ENCODE measurements at places on chromosomes 3 and 15.

GRCh38 chr3:59290358-59290757 lies 240.5 kb upstream of the CFAP20DC start:
- no peak for DNase-seq

- DNase-seq: no peak
Observed at GRCh38 chr3:18046131-18046915, 303.9 kb upstream of the TBC1D5 start.

- DNase-seq: no peak
Observed at GRCh38 chr15:96345560-96346399, 15.3 kb downstream of the NR2F2 start.

GRCh38 chr3:160629491-160629890 lies 47.5 kb upstream of the ARL14 start:
- DNase-seq: no peak

GRCh38 chr3:172965256-172965655 lies 175.8 kb downstream of the SPATA16 start:
- no peak for DNase-seq

- no peak for DNase-seq
Observed at GRCh38 chr15:47541562-47541961, 175.7 kb upstream of the SEMA6D start.

DNA sequence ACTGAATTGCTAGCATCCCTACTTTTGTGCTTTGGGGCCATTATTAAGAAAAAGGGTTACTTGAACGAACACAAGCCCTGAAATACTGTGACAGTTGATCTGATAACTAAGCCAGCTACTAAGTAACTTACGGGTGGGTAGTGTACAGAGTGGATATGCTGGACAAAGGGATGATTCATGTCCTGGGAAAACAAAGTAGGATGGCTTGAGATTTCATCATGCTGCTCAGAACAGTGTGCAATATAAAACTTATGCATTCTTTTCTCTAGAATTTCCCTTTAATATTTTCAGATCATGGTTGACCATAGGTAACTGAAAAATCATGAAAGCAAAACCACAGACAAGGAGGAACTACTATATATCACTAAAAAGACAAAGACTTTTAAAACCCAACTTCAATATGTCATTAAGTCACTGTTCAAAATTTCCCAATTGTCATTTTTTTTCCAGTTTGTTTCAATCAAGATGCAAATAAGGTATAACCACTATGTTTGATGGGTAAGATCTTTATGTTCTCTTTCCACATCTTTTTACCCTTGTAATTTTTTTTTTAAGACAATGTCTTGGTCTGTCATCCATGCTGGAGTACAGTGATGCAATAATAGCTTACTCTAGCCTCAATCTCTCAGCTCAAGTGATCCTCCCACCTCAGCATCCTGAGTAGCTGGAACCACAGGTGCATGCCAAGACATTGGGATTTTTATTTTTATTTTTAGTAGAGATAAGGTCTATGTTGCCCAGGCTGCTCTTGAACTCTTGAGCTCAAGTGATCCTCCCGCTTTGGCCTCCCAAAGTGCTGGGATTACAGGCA lies 67.7 kb downstream of the IFT80 start:
- no peak for DNase-seq

- DNase-seq: no peak
Observed at GRCh38 chr15:48754011-48754410, 56.9 kb downstream of the CEP152 start.

DNA sequence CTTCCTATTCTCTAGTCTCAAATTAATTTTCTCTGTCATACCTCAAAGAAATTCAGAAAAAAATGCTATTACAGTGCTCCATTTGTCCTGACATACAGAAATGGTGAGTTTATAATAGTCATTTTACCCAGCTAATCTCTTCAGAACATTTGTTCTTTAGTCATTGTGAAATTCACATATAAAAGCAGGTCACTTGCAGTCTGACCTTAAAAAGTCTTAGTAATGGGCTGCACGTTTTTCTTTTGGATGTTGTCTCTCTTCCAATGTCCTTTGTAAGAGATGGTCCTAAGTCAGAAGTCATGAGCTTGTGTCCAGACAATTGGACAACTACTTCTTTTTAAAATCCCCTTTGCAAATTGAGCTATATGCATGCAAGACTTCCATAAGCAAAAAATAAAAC lies 17.0 kb upstream of the IL1RAP start:
- no peak for DNase-seq

DNA sequence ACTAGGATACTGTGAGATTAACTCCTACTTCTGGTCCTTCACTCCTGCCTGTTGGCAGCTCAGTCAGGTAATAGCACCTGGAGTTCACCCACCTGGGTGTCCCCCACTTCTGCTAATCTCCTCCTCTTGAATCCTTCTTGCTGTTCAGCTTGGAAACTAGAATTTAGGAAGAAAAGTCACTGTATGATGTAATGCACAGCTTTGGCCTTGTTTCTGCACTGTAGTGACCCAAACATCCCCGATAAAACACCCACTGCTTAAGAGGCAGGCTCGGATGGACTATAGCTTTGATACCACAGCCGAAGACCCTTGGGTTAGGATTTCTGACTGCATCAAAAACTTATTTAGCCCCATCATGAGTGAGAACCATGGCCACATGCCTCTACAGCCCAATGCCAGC lies 24.8 kb downstream of the STARD5 start:
- DNase-seq: no peak

GRCh38 chr3:23288286-23288685 lies 85.2 kb downstream of the UBE2E2 start:
- no peak for DNase-seq
